Heart left ventricle (tissue), 16 donors: ENCODE measurements at places on chromosomes 7 and 10.

DNA sequence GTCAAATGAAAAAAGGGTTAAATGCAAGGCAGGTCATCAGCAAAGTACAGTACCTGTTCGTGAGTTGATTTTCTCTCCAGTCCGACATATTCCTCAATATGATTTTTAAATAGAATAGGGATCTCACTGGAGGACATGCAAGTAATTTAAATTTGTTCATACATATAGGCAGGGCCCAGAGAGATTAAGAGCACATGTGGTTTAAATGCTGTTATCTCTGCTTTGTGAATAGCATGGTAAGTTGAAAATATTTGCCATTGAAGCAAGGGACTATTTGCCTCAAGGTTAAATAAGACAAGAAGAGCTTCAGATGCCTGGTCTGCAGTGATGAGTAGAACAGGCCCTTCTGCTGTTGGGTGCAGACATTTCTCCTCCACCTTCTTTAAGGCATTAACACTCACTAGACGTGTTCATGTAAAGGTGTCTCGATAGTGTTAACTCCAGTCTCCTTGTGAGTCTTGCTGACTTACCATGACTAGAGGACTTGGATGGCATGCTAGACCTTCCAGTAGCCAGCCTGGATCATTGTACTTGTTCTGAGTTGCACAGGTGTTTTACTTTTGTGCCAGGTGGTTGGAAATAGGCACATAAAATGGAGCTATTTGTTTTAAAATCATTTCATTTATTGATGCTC, 15.6 kb upstream of the AKR1C3 start:
- DNase-seq = no peak

DNA sequence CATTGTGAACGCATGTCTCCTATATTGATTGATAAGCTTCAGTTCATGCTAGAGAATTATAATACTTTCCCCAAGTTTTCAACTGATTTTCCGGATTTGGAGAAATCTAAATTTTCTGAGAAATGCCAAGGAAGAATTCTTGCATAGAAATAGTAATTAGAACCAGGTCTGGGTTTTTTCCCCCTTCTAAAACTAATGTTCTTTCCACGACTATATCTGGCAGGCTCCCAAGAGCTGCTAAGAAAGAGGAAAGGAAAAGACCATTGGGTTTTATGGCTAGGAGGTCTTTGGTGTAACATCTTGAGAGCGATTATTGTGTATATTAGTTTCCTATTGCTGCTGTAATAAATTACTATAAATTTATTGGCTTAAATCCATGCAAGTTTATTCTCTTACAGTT, 71.8 kb upstream of the CACNB2 start:
- DNase-seq = no peak

GRCh38 chr10:10975647-10976046, 42.0 kb upstream of the CELF2 start:
- DNase-seq = no peak

- DNase-seq = no peak
Measured at GRCh38 chr7:79531116-79531515, 77.6 kb upstream of the MAGI2 start.

DNA sequence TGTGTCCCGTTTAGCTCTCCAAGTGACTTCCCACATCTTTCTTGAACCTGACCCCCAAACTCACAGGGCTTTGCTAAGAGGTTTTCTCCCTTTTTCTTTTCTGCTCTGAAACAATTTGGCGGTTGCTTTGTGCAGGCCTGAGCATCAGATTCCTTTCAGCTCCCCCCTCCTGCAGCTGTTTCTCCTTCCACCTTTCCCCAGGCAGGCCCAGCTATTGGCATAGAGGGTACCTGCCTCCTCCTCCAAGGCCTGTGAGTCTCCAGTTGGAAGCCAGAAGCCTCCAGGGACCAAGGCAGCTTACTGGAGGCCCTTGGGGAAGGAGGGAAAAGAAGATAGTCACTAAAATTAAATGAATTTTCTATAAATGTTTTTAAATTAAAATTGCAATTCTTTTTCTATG, 7.7 kb downstream of the VAX1 start:
- DNase-seq = no peak

DNA sequence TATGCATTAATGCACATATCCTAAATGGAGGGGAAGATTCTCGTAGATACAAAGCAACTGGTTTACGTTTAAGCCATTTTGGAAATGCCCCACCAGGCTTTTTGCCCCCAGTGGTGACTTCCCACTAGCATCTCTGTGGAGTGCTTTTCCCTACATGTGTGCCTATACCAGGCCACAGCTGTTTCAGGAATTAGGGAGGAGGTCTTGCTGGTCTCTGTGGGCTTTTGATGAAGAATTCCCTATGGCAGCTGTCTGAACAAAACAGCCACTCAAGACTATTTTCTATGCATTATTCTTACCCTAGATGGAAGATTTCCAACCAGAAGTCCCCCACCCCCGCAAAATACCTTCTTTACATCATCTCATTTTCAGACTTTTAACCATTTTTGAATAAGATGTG, 52.0 kb upstream of the NMT2 start:
- DNase-seq = no peak

DNA sequence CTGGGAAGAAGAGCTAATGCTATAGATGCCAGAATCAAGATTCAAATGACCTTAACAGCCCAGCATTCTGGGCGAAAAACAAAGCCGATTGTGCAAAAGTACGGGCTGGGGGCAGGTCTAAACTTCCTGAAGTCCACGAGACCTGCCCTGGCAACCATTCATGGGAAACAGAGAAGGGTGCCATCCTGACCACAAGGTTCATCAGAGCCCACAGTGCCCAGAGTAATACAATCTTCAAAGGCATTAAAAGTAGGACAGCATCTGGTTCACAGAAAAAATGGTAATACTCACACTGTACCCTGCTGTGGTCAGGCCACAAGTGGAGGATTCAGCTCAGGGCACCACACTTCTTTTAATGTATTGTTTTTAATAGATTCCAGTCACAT, 36.1 kb downstream of the SORBS1 start:
- no peak for DNase-seq

DNA sequence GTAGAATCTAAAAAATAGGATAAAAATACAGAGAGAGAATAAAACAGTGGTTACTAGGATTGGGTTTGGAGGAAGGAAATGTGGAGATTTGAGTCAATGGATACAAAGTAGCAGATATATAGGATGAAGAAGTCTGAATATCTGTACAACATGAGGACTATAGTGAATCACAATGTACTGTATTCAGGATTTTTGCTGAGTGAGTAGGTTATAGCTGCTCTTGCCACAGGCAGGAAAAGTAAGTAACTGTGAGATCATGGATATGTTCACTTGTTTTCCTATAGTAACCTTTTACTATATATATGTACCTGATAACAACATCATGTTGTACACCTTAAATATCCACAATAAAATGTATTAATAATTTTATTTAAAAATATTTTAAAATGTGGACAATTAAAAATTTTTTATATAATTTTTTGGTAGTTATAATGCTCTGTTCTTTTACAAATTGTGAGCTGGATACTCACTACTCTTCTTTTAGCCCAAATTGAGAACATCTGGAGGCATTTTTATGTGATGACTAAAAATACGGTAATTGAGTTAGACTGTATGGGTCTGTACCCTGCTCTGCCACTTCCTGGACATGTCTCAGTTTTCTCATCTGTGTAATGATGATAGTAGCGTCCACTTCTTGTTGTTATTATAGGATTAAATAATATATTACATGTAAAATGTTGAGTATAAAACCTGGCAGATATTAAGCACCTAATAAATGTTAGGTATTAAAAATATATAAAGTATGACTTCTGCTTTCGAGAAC, 439.1 kb downstream of the AUTS2 start:
- DNase-seq = no peak

- DNase-seq = no peak
Measured at GRCh38 chr10:24889639-24890038, 62.8 kb downstream of the PRTFDC1 start.

- DNase-seq = no peak
Measured at GRCh38 chr7:17963281-17963680, 23.0 kb upstream of the SNX13 start.

DNA sequence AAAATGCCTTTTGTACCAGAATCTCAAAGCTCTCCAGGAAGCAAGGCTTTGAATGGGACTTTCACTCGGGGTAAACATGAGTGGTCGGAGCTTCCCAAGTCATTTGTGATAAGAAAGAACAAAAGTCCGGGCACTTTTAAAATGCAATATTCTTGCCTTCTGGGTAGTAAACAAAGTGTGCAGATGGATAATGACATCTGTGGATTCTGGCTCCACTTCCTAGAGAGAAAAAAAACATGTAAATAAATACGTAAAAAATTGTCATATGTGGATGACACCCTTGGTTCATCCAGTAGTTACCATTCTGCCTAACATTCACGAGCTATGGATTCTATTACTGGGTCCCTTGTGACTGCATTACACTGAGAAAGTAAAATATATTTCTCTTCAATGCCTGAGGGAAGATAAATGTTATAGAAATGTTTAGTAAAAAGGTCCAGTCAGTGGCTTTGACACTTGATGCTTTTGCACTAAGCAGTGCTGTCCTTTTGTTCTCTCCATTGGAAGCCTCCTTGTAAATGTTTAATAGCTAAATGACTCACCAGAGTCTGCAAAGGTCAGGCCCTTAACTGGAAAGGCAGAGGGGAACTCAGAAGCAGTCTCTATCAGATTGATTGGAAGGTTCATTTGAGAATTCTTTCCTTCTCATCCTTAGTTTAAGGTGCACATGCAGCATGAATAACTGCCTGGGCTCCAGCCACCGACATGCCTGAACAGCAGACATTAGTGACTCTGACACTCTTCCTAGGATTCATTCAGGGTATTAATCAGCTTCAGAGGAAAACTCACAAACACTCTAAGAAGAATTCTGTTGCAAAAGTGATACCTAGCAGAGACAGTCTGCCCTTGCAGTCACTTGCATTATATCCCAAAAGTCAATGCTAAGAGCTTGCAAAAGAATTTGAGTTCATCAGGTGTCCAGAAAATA, 11.7 kb upstream of the EDRF1 start:
- no peak for DNase-seq

DNA sequence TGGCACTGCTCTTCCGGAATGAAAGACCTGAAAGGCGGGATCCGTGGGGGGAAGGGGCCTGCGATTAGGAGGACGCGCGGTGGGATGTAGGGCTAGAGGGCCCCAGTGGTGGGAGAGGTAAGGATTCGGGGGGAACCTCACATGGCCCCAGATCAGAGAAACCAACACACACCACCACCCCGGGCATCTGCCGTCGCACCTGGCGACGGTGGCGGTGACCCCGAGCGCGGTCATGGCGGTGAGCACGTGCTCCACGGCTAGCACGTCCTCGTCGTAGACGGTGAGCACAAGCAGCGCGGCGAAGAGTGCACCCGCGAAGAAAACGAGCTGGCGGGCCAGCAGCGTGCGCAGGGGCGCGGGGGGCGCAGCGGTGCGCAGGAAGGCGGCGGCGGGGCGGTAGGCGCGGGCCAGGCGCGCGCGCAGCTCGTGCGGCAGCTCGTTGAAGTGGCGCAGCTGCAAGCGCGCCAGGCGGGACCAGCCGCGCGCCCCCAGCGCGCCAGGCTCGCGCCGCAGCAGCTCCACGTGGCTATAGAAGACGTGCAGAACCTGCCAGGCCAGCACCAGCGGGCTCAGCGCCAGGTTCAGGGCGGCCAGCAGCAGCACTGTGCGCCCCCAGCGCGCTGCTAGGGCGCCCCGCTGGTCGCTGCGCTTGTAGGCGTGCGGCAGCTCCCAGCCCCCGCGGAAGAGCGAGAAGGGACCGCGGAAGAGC, 5.7 kb downstream of the ATG9B start:
- no peak for DNase-seq

- DNase-seq = no peak
Measured at GRCh38 chr7:18653381-18654155, 158.0 kb downstream of the HDAC9 start.
